Kidney capillary endothelial cell (primary cell): ENCODE measurements at places on chromosomes 1 and 21.

GRCh38 chr1:91809317-91809716, 76.6 kb downstream of the TGFBR3 start:
- DNase-seq, result no peak

DNA sequence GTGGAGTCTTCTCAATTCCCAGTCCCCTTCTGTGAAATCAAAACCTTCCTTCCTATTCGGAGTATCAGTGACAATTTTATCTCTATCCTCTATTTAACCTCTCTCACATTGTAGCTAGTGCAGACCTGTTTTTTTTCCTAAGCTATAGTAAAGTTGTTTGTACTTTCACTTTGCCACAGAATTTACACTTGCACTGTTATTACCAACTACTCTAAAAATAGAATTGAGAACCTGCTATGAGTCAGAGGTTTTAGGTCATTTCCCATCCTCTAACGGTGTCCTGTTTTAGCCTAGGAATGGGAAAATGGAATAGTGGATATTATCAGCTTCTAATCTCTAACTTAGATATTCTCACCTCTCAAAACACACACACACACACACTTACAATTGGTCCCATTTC, 862.7 kb downstream of the NCAM2 start:
- peak; percentile 27 for DNase-seq

DNA sequence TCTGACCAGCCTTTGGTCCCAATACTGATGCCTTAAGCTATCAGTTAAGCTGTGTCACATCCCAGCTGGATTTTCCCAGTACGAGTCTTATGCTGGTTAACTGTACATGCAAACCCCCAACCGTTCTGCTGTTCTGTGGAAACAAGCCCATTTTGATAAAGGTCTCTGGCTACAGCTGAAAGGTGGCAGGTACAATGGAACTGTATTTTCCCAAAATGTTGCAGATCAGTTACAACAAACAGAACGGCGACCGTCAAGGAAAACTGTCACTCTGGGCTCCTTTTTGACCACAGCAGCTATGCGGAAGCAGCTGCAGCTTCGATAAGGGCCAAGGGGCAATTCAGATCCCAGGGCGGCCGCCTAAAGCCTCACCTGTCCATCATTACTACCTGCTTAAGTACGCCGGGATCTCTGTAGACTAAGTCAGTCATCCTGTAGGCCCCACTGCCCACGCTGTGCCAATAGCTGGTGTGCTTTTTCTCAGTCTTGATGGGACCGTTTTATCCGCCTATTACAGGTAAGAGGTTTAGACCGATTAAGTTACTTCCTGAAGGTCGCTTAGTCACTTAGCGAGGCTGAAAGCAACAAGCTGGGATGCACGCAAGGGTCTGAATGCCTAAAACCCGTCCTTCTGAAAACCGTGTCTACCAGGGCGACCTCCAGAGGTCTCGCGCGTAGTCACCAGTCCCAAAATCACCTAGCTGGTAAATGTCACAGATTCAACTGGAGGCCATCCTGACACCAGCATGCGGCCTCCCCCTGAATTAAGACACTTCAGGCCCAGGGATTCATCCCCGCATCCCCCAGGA, 11.1 kb upstream of the RAB42 start:
- no peak for DNase-seq

DNA sequence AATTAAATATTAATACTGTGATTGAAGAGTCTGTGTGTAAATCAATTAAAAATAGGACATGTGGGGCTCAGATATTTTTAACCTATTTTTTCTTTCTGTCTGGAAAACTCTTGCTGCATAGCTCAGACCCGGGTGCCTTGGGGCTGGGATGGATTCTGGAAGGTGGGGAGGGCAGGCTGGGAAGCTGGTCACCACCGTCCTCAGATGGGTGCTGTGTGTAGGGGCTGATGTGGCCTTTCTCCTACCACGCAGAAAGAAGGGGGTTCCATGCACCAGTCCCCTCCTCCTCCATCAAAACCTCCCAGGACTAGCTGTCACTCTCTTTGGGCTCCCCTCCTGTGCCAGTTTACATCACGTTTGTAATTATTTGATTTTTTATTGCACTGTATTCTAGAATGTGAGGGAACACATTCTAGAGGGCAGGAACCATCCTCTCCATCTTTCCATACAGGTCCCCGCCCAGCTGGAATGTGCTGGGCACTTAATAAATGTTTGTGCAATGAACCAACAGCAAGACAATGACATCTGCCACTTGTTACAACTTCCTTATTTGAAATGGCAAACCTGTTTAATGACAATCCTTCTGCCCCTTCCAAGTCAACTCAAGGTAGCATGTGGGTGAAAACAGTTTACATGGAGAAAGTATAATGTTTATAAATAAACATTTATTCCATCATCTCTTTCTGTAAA, 104.3 kb downstream of the EDEM3 start:
- no peak for DNase-seq

- no peak for DNase-seq
Measured at GRCh38 chr1:157310401-157310800, 172.2 kb upstream of the ETV3 start.

DNA sequence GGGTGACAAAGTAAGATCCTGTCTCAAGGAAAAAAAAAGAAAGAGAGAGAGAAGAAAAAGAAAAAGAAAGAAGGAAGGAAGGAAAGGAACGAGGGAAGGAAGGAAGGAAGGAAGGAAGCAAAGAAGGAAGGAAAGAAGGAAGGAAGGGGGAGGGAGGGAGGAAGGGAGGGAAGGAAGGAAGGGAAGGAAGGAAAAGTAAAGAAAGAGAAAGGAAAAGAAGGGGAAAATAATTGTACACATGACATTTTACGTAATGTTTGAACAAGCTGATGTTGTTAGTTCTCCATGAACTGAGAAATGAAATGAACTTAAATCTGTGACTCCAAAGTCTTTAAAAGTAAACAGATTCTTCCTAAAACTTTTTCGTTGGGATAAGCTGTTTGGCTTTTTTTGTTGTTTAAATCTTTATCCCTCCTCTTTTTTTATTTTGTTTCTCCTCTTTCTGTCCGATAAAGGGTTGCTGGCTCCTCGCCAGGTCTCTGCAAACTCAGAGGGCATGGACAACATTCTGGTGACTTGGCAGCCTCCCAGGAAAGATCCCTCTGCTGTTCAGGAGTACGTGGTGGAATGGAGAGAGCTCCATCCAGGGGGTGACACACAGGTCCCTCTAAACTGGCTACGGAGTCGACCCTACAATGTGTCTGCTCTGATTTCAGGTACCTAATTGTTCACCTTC, 59.8 kb downstream of the IL12RB2 start:
- DNase-seq, result no peak

GRCh38 chr1:59052166-59052590, 244.7 kb upstream of the FGGY start:
- DNase-seq, result no peak

DNA sequence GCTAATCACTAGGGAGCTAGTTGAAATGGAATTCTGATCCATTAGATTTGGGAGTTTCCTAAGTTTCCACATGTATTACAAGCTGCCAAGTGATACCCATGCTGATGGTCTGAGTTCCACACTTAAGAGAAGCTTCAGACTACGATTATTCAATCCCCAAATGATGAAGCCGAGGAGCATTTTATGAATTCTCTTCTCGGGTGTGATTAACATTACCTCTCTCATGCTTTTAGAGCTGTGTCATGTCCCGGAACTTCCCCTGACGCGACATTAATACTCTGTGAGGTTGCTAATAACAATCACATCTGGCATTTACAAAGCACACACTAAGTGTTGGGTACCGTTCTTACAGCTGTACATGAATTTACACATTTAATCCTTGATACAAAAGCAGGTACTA, 63.0 kb downstream of the KCNJ15 start:
- no peak for DNase-seq

DNA sequence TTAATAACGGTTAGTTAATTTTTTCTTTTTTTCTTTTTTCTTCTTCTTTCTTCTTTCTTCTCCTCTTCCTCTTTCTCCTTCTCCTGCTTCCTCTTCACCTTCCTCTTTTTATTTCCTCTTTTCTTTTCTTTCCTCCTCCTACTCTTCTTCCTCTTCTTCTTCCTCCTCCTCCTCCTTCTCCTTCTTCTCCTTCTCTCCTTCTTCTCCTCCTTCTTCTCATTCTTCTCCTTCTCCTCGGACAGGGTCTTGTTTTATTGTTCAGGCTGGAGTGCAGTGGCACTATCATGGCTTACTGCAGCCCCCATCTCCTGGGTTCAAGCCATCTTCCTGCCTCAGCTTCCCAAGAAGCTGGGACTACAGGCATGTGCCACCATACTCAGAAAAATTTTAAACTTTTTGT, 13.4 kb upstream of the ACBD3 start:
- DNase-seq, result no peak

DNA sequence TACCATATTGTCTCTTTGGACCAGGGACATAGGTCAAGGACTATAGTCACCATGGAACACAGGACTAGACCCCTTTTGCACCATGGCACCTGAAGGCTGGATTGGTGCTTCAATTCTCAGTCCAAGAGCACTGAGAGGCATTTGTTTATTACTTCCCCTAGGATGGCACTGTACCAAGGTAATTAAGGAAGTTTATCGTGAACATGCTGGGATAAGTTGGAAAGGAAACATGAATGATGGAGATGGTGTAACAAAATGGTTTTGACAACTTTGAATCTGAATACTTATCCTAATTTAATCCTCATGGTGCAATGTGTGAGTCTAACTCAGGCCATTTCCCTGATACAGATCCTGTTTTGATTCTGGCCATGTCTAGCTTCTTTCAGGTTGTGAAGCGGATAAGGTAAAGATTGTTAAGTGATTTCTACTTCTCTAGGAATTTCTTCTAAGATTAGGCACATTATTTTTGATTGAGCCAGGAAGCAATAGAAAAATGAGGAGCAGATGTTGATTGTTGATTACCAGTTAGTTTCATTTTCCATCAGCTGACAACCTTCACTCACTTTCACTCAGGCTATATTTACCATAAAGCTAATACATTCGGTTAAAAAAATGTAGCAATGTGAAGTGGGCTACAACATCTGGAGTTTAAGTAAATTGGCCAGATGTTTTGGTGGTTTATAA, 37.3 kb upstream of the SIPA1L2 start:
- DNase-seq, result no peak

GRCh38 chr1:25952841-25953401, 44.9 kb downstream of the PAFAH2 start:
- no peak for DNase-seq

- no peak for DNase-seq
Measured at GRCh38 chr1:18411820-18412641, 68.7 kb upstream of the KLHDC7A start.

GRCh38 chr1:34806396-34806795, 13.6 kb downstream of the GJA4 start:
- no peak for DNase-seq

GRCh38 chr21:14877581-14878228, 187.1 kb downstream of the NRIP1 start:
- peak; percentile 81 for DNase-seq

DNA sequence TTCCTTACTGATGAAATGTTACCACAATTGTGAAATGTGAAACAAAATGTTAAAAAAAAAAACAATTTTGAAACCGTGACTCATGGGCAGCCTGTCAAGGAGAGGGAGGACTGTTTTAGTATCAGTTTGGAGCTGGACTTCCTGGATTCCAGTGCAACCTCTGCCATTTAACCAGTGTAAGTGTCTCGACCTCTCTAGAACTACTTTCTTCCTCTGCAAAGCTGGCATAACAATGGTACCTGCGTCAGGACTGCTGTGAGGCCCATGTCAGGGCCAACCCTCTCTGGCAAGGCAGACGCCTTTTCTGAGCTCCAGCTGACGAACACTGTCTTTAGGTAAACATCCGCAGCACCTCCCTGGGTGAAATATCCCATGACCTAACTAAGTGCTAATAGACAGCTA, 20.9 kb downstream of the URB1 start:
- DNase-seq, result peak; percentile 36

DNA sequence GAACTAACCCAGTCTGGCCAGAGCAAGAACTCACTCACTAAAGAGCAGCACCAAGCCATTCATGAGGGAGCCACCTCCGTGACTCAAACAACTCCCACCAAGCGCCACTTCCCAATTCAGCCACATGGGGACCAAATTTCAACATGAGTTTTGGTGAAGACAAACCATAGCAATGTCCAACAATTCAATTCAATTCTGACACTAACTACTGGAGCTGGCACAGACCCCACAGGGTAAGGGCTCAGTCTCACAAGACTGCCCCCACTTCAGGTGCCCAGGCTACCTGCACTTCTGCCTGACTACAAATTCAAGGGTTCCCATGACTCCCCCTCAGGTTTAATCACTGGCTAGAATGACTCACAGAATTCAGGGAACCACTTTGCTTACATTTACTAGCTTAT, 48.8 kb upstream of the RAP1A start:
- DNase-seq, result no peak

DNA sequence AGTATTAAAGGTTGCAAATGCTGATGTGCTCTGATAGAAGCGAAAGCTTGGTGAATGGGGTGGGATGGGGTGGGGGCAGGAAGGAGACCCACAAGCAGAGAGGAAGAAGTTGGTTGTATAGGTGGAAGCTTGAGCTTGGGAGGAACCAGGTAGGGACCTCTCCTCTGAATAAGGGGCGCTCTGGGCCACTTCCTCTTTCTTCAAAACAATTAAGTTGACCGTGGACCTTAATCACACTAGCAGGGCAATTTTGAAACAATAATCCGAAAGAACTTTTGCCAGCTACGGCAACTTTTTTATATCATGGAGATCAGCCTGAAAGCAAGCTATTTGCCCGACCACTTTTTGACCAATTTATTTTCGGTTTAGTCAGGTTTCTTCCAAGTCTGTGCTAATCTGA, 1.9 kb upstream of the DYRK1A start:
- DNase-seq, result no peak

- DNase-seq, result no peak
Measured at GRCh38 chr1:229127301-229127700, 143.6 kb upstream of the RAB4A start.

GRCh38 chr1:98824736-98825135, 163.2 kb downstream of the SNX7 start:
- DNase-seq, result no peak

- no peak for DNase-seq
Measured at GRCh38 chr21:39346671-39347331, 2.1 kb downstream of the HMGN1 start.

- no peak for DNase-seq
Measured at GRCh38 chr1:37094302-37094701, 60.0 kb upstream of the GRIK3 start.

DNA sequence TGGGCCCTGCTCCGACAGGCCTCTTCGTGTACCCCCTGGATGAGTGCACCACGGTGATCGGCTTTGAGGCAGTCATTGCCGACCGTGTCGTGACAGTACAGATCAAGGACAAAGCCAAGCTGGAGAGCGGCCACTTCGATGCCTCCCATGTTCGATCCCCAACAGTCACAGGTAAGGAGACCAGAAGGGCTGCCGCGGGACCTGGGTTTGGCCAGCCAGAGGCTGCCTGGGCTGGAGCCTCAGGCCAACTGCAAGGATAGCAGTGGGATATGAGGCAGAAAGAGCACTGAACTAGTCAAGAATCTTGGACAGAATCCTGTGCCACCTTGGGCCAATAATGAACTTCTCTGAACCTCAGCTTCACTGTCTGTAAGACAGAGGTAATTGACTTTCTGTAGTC, 22.1 kb downstream of the VWA5B1 start:
- no peak for DNase-seq
